ENCODE measurements at places on chromosomes 12 and 14. TPM values are rescaled to one million over a fixed set of nuclear protein-coding genes. Genes with fewer than 3 reads are reported as not detected.

Gene C14orf180
- not detected for total RNA-seq

Gene STXBP6
- 27.1 TPM for total RNA-seq

Gene ANKS1B
- 3.0 TPM for total RNA-seq

Gene SLC38A4
- total RNA-seq, result 1.5 TPM

DNA sequence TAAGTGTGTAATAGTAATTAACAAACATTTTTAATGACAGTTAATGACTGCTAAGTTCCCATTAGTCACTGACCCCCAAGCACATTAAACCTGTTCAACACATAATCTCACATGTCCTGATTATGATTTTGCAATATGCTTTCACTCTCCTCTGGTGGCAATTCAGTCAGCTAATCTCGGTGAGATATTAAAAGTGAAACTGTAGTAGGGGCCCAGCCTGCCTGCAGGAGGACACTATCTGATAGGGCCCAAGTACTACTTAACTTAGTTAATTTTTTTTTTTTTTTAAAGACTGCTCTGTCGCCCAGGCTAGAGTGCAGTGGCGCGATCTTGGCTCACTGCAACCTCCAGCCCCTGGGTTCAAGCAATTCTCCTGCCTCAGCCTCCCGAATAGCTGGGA is 48.8 kb downstream of the CIT start:
- no peak for DNase-seq

DNA sequence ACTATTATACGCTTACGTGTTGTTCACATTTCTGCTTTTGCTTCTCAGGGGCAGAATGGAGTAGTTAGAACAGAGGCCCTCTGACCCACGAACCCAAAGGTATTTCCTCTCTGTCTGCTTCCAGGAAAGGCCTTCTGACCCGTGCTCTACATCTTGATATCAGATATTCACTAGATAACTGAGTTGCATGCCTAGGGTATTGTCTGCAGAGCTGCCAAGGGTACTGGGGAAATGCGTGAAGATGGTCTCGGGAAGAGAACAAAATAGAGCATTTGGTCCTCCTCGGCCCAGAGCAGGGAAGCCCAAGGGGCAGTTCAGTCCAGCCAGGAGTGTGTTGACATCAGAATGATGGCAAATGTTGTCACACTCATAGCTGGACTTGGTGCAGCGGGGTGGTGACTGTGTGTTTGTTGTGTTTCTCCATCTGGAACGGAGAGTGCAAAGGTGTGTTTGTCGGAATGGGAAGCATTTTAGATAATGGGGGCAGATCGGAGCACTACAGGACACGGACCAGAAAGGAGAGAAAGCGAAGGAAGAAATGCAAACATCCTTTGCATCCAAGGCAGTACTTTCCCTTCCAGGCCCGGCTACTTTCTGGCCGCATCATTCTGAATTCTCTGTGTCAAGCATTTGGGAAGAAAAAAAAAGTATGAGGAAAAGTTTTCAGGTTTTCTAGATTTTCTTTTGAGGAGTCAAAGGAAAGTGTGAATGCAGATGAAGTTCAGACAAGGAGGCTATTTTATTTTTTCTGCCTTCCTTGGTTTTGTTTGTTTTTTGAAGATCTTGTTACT is 8.1 kb downstream of the GLT1D1 start:
- DNase-seq, result no peak

DNA sequence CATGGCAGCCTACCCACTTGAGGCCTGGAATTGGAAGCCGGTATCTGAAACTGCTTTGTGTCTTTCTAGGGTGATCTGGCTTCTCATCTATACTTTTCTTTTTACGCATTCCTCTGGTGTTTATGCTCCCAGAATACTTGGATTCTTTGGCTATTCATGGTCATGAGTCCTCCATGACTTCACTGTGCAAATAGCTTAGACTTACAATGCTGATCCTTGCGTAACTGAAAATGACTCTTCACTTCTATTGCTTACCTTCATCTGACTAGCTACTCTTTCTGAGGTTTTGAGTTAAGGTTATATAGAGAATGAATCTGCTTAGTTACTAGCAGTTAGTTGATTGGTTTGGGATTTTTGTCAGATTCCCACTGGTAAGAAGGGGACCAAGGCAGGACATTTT is 121.7 kb upstream of the NOVA1 start:
- peak; percentile 78 for DNase-seq

GRCh38 chr14:106185837-106186233 is 659.5 kb downstream of the TMEM121 start:
- no peak for DNase-seq
